ENCODE measurements at places on chromosomes 12 and 14. TPM values are rescaled to one million over a fixed set of nuclear protein-coding genes. Genes with fewer than 3 reads are reported as not detected.

DNA sequence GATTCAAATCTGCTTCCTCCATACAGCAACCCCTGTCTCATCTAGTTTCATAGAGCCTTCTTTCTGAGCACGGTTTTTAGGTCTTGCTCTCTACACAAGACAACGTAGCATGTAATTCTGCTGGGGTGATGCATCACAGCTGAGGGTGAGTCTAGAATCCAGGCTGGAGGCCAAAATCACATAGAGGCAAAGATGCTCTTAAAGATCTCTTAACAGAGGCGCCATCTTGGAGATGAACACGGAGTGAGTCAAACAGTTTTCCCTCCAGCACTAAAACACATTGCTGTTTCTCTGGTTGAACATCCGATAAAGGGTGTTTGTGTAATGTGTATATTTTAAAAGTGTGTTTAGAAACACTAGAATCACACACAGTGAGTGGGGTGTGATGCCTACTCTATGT, 78.9 kb downstream of the NOS1 start:
- no peak for DNase-seq

DNA sequence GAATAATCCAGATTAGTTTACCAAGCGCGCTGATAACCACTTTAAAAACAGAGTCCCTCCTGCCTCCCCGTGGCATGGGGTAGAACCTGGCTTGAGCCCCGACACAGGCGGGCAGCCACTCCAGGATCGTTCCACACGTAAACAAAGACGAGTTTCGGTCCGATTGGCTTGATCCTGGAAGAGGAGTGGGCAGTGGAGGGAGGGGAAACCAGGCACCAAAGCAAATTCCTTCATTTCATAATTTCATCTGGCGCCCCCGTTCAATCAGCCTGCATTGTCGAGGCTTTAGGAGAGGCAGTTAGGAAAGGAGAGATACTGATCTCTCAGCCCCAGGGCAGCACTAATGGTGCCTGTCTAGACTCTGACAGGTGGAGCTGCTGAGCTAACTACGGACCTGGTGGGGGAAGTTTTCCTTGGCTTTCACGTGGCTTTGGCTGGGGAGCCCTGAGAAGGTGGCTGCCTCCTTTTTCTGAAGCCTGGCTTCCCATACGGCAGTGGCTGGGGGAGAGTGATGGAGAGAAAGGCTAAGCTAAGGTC, 751 bp upstream of the GPRC5A start:
- no peak for DNase-seq

DNA sequence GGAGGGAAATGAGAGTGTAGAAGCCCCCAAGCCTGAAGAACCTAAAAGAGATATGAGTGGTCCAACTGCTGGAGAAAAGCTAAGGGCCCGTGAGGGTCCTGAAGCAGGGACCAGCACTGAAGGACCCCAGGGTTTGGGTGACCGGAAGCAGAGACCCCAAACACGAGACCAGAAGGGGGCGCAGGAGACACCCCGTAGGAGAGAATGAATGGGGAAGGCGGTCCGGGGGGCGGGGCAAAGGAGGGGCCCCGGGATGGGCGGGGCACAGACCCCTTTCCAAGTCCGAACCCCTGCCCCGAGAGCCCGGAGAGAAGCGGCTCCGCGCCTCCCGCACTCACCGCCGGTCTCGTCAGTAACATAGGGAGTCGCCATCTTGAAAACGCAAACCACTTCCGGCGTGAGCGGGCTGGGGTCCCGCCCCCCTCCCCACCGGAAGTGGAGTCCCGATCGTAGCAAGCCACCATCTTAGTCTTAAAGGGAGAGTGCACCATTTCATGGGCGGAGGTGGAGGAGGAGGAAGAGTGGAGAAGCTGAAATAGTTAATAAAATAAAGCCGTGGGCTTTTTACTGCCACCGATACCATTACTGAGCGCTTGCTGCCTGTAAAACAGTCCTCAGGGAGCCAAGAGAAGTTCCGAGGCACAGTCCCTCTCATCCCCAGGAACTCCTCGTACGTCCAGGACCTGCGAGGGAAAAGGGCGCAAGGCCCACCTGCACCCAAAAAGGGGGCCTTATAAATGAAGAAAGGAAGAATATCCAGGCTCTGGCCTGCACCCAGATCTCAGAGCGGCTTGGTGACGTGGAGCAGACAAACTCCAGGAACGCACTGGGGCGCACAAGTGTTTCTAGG, 731 bp downstream of the PYM1 start:
- peak; percentile 94 for DNase-seq

GRCh38 chr12:24931666-24932405, 17.1 kb downstream of the BCAT1 start:
- no peak for DNase-seq

GRCh38 chr12:81229759-81230158, 151.9 kb downstream of the ACSS3 start:
- DNase-seq = no peak

GRCh38 chr12:42507565-42507964, 82.0 kb downstream of the PRICKLE1 start:
- no peak for DNase-seq

DNA sequence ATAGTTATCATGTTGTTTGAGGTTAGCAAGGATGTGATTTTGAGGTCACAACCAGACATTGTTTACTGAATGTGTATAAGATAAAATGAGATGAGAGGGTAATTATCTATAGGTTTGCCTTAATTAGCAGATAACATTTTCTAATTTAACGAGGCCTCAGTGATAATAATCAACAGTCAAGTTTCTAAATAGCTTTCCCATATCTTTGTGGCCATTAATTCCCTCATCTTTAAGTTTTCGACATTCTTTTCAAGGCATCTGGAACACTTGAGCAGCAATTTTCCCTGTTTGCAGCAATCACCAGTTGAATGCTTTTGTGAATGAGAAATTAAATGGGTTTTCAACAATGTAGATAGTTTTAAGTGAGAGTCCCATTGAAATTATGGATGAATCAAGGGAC, 304.1 kb downstream of the SYT1 start:
- no peak for DNase-seq

DNA sequence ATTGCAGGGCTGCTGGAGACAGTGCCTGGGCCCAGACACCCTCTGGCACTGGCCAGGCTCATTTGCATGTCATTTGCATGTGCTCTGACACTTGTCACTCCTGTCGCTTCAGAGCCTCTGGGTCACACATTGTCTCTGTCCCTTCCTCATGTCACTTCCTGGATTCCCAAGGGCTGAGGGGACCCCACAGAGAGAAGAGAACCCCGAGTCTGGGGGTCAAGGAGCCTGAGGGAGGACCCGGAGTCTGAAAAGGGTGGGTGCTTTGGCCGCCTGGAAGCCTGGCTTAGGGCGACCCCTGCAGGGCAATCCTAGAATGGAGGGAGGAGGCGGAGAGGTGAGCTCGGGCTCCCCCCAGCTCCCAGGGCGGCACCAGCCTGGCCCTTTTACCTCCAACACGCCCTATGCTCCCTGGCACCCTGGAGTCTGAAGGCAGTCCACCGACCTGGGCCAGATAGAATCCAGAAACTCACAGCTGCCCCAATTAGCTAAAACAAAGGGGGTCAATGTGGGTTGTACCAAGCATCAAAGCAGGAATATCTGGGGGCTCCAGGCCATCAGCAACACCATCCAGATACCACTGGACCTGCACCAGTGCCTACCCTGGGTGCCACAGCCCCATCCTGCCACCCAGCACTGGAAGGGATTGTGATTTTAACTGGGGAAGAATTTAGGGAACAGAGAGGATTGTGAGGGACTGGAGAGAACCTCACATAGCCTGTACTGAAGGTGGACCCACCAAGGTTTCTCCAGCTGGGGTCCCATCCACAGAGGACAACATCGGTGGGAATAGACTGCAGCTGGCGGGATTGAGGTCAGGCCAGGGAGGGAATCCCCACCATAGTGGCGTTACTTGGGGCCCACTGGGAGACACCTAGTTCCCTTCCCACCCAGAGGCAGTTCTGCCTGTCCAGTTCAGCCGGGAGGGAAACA, 21.8 kb upstream of the KRT78 start:
- DNase-seq = no peak

Gene AMN
- 0.77 TPM for polyA plus RNA-seq

Gene RAPGEF3
- polyA plus RNA-seq = 5.2 TPM

Gene TRAF3
- polyA plus RNA-seq = 6.5 TPM
